Activated CD8-positive, alpha-beta T cell treated with anti-CD3 and anti-CD28 coated beads for 36 hours (primary cell): ENCODE measurements at places on chromosomes 12 and 14. TPM values are rescaled to one million over a fixed set of nuclear protein-coding genes. Genes with fewer than 3 reads are reported as not detected.

DNA sequence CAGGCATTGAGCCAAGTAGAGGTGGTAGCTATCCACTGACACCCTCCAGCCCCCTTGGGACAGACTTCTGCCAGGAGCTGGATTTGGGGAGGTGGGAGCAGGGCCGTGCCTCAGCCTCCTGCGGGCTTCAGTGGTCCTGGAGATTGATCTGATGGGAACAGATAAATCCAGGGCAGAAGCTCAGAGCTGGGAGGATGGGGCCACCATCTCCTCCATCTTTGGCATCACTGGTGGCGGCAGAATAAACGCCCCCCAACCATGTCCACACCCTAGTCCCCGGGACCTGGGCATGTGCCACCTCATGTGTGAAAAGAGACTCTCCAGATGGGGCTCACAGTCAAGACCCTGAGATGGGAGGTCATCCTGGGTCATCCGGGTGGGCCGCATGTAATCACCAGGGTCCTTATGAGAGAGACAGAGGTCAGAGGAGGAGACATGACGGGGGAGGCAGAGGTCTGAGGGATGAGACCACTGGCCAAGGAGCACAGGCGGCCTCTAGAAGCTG lies 209.6 kb upstream of the RTL1 start:
- H3K27ac ChIP-seq: no peak overlapping the region
- DNase-seq: no peak
- H3K4me3 ChIP-seq: no peak overlapping the region
- no peaks in the 10 kb centered on the region for H3K36me3 ChIP-seq

DNA sequence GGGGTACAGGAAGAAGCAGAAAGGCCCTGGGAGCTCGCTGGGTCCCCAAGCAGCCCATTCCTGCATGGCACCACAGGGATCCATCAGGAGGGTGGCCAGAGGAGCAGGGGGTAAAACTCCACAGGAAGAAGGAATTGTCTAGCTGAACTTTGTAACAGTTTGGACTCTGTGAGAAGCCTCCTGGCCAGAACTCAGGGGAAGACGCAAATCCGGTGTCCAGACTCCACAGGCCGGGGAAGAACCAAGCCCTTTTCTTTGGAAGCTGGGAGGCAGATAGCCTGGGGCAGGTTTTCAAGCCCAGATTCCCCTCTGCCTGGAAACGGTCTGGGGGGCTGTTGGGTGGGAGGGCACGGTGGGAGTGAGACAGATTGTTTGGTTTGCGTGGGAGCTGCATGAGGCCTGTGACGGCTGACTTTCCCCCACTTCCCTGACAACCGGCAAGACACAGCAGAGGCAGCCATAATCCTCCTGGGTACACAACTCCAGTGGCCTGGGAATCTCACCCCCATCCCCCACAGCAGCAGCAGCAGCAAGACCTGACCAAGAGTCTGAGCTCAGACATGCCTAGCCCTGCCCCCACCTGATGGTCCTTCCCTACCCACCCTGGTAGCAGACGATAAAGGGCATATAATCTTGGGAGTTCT lies 16.7 kb downstream of the GPHB5 start:
- H3K4me3 ChIP-seq: no peak overlapping the region
- DNase-seq: no peak
- H3K4me1 ChIP-seq: no peaks in the 10 kb centered on the region

- DNase-seq: no peak
- no peak overlapping the region for H3K27ac ChIP-seq
- no peak overlapping the region for H3K4me3 ChIP-seq
These were observed 15.9 kb downstream of the HHIPL1 start for GRCh38 chr14:99660794-99661193.

- no peaks in the 10 kb centered on the region for H3K36me3 ChIP-seq
- DNase-seq: peak; percentile 36
- peaks cover 2% of the 10 kb centered on the region for H3K4me1 ChIP-seq
- H3K27me3 ChIP-seq: peaks cover 1% of the 10 kb centered on the region
- no peak overlapping the region for H3K27ac ChIP-seq
These were observed 2.6 kb downstream of the DTX1 start for GRCh38 chr12:113059071-113059595.

Gene KITLG
- total RNA-seq: not detected

GRCh38 chr12:75892731-75893408 lies 138.7 kb downstream of the PHLDA1 start:
- H3K27ac ChIP-seq: no peak overlapping the region
- H3K36me3 ChIP-seq: no peaks in the 10 kb centered on the region
- peaks cover 26% of the 10 kb centered on the region for H3K27me3 ChIP-seq
- no peak for DNase-seq
- H3K4me3 ChIP-seq: no peak overlapping the region

DNA sequence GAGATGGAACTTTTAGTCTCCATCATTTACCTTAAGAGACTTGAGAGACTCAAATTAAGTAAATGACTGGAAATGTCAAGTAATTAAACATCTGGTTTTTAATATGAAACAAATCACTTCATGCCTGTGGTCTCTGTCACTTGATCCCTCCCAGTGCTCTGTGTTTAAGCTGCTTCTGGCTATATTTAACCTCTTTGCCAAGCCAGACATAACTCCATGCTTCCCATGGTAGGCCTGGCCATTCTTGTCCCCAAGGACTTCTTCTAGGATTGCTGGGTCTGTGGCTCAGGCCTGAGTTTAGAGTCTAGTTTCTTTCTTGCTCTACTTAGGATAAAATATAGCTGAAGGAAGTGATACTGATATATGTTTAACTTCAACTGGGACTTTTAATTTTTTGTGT lies 1013.6 kb downstream of the FLRT2 start:
- no peak overlapping the region for H3K27ac ChIP-seq
- no peak overlapping the region for H3K4me3 ChIP-seq
- no peaks in the 10 kb centered on the region for H3K27me3 ChIP-seq

- no peaks in the 10 kb centered on the region for H3K27me3 ChIP-seq
- H3K27ac ChIP-seq: no peak overlapping the region
- peaks cover 9% of the 10 kb centered on the region for H3K36me3 ChIP-seq
- H3K4me3 ChIP-seq: no peak overlapping the region
- DNase-seq: no peak
- peaks cover 13% of the 10 kb centered on the region for H3K4me1 ChIP-seq
These were observed 16.0 kb downstream of the TRMT5 start for GRCh38 chr14:60964904-60965303.

GRCh38 chr12:123078120-123078465 lies 72.8 kb downstream of the PITPNM2 start:
- H3K4me1 ChIP-seq: peaks cover 53% of the 10 kb centered on the region
- H3K27me3 ChIP-seq: no peaks in the 10 kb centered on the region
- H3K27ac ChIP-seq: no peak overlapping the region
- H3K4me3 ChIP-seq: no peak overlapping the region

- no peaks in the 10 kb centered on the region for H3K27me3 ChIP-seq
- H3K27ac ChIP-seq: peak overlapping the region; percentile 92
- peak overlapping the region; percentile 83 for H3K4me3 ChIP-seq
- H3K36me3 ChIP-seq: peaks cover 44% of the 10 kb centered on the region
- H3K4me1 ChIP-seq: peaks cover 26% of the 10 kb centered on the region
- no peak for DNase-seq
These were observed 783 bp upstream of the TUBA1B start for GRCh38 chr12:49131894-49132461.

- no peak overlapping the region for H3K27ac ChIP-seq
- H3K36me3 ChIP-seq: peaks cover 20% of the 10 kb centered on the region
- H3K4me1 ChIP-seq: peaks cover 39% of the 10 kb centered on the region
These were observed 158.9 kb upstream of the PLEKHG7 start for GRCh38 chr12:92543840-92544239.

Gene SLC17A8
- total RNA-seq: not detected

Gene ITGA7
- total RNA-seq: 4.3 TPM

DNA sequence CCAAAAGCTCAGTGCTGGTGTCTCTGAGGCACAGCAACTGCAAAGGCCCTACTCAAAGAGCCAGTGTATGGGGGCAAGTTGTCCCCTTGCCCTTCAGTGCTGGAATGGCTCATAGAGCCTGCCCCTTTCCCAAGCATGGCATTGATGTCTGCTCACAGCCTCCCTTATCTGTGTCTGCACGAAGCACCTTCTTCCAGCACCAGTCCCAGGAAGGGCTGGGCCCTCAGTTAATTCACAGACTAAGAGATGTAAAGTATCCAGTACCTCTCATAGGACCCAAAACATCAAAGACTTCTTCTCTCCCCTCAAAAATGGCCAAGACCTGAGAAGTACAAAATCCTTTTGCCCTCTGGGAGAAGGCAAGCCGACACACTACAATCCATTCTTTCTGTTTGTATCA lies 1.6 kb upstream of the CMAS start:
- peaks cover 28% of the 10 kb centered on the region for H3K4me1 ChIP-seq
- DNase-seq: no peak
- no peak overlapping the region for H3K27ac ChIP-seq
- H3K4me3 ChIP-seq: no peak overlapping the region
- H3K27me3 ChIP-seq: no peaks in the 10 kb centered on the region

DNA sequence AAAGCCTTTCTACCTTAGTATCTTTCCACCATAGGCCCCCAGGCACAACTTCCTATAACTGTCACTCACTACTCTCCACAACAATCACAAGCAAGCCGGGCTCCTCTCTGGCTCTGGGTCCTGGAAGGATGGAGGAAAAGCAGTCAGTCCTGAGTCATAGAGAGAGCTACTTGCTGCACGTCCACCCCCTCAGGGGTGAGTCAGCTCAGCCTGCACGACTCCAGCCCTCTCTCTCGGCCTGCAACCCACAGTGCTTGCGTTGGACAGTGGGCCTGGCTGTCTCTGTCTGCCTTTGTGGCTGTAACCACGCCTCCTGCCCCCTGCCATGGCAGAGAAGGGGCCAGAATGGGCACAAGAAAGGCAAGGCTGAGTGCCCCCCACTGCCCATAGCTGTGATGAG lies 154.1 kb upstream of the FKBP4 start:
- H3K4me3 ChIP-seq: no peak overlapping the region
- peaks cover 20% of the 10 kb centered on the region for H3K4me1 ChIP-seq
- H3K27ac ChIP-seq: no peak overlapping the region
- DNase-seq: peak; percentile 62
- H3K36me3 ChIP-seq: no peaks in the 10 kb centered on the region

- H3K4me1 ChIP-seq: no peaks in the 10 kb centered on the region
- DNase-seq: peak; percentile 57
- no peak overlapping the region for H3K27ac ChIP-seq
- H3K4me3 ChIP-seq: no peak overlapping the region
- H3K27me3 ChIP-seq: peaks cover 8% of the 10 kb centered on the region
These were observed 428.1 kb downstream of the NRXN3 start for GRCh38 chr14:78598046-78598920.

- H3K27ac ChIP-seq: no peak overlapping the region
- H3K36me3 ChIP-seq: no peaks in the 10 kb centered on the region
- no peaks in the 10 kb centered on the region for H3K27me3 ChIP-seq
- no peak for DNase-seq
- H3K4me1 ChIP-seq: no peaks in the 10 kb centered on the region
These were observed 1057.6 kb downstream of the GALC start for GRCh38 chr14:86935241-86935885.

GRCh38 chr12:75642226-75642625 lies 130.8 kb upstream of the KRR1 start:
- no peak overlapping the region for H3K4me3 ChIP-seq
- DNase-seq: no peak
- H3K27me3 ChIP-seq: peaks cover 5% of the 10 kb centered on the region
- no peak overlapping the region for H3K27ac ChIP-seq

Gene CEBPE
- 0.27 TPM for total RNA-seq

Gene MAP3K12
- 8.2 TPM for total RNA-seq

DNA sequence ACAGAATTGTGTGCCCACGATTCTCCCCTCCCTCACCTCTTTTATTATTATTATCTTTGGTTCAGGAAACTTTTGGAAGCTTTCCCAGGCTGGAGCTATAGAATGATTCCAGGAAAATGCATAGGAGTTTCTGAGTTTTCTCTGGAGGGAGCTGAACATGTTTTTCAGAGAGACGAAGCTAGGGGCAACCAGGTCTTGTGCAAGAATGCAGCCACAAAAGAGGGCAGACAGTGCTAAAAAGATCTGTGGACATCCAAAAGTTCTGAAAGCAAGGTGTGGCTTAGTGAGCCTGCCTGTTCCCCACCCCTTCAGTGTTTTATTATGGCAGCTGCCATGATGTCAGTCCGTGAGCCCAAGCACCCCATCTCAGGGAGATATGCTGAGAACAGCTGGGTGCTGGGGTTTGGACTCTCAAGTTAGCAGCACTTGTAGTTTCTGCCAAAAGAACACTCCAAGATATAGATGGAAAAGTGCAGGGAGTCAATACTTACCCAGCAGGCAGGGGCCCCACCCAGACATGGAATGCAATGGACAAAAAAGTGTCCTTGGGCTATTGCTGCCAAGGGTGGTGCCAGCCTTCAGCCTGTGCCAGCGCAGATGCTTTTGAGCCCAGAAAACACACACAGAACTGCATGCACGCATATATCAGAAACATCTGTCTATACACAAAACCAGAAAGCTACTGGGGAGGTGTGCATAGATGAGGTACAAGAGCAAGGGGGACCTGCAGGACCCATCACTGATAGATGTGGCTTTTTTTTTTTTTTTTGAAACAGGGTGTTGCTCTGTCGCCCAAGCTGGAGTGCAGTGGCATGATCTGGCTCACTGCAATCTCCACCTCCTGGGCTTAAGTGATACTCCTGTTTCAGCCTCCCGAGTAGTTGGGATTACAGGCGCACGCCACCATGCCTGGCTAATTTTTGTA lies 17.0 kb upstream of the IRF2BPL start:
- no peak overlapping the region for H3K4me3 ChIP-seq
- no peak overlapping the region for H3K27ac ChIP-seq
- peaks cover 48% of the 10 kb centered on the region for H3K4me1 ChIP-seq
- no peaks in the 10 kb centered on the region for H3K27me3 ChIP-seq
- DNase-seq: no peak
- H3K36me3 ChIP-seq: no peaks in the 10 kb centered on the region

Gene IL22
- not detected for total RNA-seq

DNA sequence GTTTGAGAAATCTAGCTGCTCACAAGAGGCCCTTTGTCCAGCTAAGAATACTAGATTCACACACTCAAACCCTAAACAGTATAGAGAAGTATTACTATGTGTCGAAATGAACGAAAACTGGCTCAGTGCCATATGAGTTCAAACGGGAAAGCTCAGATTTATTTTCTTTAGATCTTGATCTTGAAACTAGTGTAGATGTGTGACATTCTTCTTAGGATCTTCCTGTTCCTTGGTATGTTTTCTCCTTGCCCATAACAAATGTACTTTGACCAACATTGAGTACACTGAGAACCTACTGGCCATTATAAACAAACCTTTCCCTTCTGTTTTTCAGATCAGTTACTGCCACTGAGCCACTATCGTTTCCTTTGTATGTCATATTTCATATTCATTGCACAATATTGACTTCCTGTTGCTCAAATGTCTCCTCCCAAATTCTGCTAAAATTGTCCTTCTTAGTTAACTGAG lies 21.3 kb downstream of the MYBPC1 start:
- DNase-seq: no peak
- H3K4me1 ChIP-seq: peaks cover 9% of the 10 kb centered on the region
- H3K4me3 ChIP-seq: no peak overlapping the region
- no peaks in the 10 kb centered on the region for H3K36me3 ChIP-seq
- H3K27ac ChIP-seq: no peak overlapping the region

Gene PTPRB
- total RNA-seq: not detected
